Activated naive CD4-positive, alpha-beta T cell treated with anti-CD3 and anti-CD28 coated beads, Interleukin-2, amount 50 U/mL, for 72 hours (primary cell): ENCODE measurements at places on chromosomes 11 and 22. TPM values are rescaled to one million over a fixed set of nuclear protein-coding genes. Genes with fewer than 3 reads are reported as not detected.

Gene CTTN
- 45.1 TPM for total RNA-seq

DNA sequence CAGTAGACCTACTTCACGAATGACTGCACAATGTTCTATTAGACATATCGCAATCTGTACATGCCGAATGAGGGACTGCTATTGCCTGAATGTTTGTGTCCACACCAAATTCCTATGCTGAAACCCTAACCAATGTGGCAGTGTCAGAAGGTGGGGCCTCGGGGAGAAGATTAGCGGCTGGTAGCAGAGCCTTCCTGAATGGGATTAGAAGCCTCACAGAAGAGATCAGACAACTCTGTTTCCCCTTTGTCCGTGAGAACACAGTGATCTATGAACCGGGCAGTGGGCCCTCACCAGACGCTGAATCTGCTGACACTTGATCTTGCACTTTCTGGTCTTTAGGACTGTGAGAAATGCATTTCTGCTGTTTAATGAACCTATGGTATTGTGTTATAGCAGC lies 33.1 kb downstream of the LRFN4 start:
- no peak for DNase-seq

DNA sequence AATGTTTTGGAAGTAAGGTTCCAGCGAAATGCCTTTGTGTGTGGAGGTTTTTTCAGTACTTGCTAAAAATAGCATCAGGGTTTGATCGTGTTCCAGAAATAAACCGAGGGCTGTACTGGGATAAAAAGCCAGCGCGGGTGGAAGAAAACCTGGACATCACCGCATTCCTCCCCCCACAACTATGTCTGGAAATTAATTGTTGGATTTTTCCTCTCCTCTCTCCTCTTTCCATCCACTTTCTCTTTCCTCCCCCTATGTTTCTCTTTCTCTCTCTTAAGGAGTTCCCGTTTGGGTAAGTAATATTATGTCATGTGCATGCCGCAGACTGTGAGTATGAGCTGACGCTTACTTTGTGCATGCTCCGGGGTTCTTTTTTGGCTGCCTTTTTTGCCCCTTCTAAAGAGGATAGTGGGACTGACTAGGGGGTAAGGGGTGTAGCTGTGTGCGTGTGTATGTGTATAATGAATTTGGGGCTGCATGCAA lies 104.2 kb upstream of the HSD17B12 start:
- no peak for DNase-seq

Gene ZNF214
- not detected for total RNA-seq

Gene RIC3
- 19.7 TPM for total RNA-seq

GRCh38 chr11:66820901-66821300 lies 22.3 kb upstream of the RCE1 start:
- no peak for DNase-seq

- DNase-seq = no peak
These were observed 16.7 kb downstream of the STARD10 start for GRCh38 chr11:72776844-72777754.

GRCh38 chr11:74015919-74016684 lies 7.2 kb upstream of the UCP3 start:
- DNase-seq = no peak

Gene CCDC73
- 0.10 TPM for total RNA-seq

DNA sequence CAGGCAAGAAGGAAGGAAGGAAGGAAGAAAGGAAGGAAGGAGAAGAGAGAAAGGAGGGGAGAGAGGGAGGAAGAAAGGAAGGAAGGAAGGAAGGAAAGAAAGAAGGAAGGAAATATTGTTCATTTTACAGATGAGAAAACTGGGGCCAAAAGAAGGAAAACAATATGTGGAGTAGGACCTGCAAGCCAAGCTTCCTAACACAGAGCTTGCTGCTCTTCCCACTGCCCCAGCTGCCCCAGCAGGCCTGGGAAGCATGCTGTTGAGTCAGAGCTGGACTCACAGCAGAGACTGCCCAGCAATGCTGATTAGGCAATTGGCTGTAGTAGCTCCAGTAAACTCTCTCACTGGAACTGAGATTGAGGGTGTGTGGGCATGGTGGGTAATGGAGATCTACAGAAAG lies 42.6 kb upstream of the SMCO4 start:
- no peak for DNase-seq

DNA sequence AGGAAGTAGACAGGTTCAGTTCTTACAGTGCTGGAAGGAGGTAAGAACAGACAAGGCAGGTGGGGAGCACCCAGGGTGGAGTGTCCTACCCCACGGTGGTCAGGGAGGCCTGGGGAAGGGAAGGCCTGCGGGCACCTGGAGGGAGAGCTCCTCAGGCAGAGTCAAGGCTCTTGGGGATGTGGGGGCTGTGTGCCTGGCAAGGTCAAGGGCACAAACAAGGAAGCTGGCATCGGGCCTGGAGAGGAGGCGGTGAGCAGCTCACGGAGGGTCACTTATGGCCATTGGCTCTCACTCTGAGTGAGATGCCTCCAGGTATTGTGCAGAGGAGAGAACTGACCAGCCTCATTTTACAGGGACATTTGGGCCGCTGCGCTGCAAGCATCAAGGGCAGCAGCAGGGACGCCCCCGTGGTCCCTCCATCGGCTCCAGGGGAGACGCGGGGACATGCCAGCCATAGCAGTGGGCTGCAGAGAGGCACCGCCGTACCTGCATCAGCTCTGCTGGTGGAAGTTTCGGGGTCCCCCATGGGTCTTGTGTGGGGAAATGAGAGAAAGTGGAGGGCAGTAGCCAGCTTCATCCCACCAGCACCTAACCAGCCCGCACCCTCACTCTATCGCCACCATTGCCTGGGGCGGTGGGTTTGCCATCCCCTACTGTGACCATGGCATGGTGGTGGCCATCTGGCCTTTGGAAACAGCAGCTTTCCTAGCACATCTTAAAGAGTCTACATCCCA lies 37.5 kb upstream of the RTL6 start:
- DNase-seq = no peak

Gene MS4A4A
- not detected for total RNA-seq

Gene OPCML
- total RNA-seq = not detected

Gene OR4C13
- total RNA-seq = not detected

- no peak for DNase-seq
These were observed at the start of gene MMP7 for GRCh38 chr11:102530558-102530957. Gene MMP7 (minus strand): TSS chr11:102530747. CDS start chr11:102530700, 47 bp downstream.

DNA sequence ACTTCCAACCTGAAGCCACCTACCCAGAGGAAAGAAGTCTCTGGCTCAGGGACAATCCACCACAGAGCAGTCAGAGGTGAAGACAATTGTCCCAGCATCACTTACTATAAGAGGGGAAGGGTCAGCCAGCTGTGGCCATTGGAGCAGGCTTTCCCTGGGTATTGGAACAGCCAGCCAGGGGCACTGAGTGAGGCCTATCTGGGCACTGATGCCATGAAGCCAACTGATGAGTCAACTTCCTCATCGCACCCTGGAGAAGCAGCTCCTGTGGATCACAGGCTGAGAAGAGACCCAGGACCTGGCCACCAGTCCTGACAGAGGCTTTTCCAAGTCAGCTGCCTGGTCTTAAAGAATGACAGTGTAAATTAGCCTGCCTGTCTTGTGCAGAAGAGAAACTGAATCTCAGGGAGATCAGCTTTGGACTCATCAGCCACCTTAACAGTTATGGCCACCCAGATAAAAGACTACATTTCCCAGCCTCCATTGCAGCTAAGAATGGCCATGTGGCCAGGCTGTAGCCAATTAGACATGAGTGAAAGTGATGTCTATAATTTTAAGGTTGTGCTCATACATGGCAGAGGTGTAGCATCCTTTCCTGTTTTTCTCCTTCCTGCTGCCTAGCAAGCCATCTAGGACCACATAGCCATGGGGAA lies 19.0 kb downstream of the CHST1 start:
- no peak for DNase-seq

DNA sequence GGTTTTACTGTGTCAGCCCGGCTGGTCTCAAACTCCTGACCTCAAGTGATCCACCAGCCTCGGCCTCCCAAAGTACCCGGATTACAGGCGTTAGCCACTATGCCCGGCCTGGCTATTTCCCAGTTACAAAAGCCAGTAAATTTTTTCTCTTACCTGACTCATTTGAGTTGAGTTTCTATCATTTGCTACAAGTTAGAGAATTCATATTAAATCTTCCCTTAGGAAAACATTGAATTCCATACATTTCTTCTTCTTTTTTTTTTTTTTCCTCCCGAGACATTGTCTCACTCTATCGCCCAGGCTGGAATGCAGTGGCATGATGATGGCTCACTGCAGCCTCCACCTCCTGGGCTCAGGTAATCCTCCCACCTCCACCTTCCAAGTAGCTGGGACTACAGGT lies 26.0 kb downstream of the CHEK2 start:
- DNase-seq = no peak

Gene LRRC74B
- not detected for total RNA-seq

GRCh38 chr11:104812103-104812788 lies 86.0 kb downstream of the CASP12 start:
- no peak for DNase-seq

- no peak for DNase-seq
These were observed 1228.6 kb downstream of the LRRC4C start for GRCh38 chr11:40230821-40231220.

Gene VSIG10L2
- total RNA-seq = not detected

- DNase-seq = no peak
These were observed 86.0 kb downstream of the RPS6KA4 start for GRCh38 chr11:64444838-64445441.

Gene TREH
- not detected for total RNA-seq

DNA sequence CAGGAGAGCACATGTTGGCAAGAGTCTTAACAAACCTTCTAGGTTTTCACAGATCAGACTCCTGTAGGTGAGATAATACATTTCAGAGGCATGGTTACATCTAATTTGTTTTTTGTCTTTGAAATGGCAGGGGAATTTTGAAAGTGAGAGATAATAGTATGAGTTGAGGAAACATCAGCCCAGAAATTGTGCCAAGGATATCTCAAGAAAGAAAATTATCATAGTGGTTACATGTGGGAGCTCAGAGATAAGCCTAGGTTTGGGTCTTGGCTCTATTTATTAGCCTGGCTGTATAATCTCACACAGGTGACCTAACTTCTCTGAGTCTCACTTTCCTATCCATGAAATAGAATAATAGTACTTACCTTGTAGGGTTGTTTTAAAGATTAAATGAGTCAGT lies 443 bp downstream of the BTBD18 start:
- DNase-seq = no peak

Gene PAMR1
- not detected for total RNA-seq

GRCh38 chr22:50569041-50569459 lies 6.3 kb upstream of the SYCE3 start:
- DNase-seq = no peak

GRCh38 chr22:36587289-36588154 lies 58.6 kb upstream of the EIF3D start:
- no peak for DNase-seq

GRCh38 chr11:69825037-69825834 lies 6.0 kb upstream of the FGF3 start:
- no peak for DNase-seq

Gene CCDC87
- 0.19 TPM for total RNA-seq

DNA sequence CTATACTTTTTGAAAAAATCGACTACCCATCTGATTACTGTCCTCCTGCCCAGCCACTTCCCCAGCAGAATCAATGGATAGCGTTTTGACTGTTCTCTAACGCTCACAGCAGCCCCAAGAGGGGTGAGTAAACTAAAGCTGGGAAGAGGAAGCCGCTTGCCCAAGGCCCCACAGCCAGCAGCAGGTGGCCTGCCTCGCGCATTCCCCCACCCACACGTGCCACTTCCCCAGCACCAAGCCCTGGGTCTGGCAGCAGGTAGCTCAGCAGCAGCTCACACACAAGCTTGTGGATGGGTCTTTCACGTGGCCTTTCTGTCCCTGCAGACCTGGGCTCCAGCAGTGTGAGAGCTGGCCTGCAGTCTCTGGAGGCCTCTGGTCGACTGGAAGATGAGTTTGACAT lies 34.3 kb downstream of the TOM1 start:
- no peak for DNase-seq

Gene BTG4
- 0.23 TPM for total RNA-seq

Gene FLRT1
- total RNA-seq = not detected

DNA sequence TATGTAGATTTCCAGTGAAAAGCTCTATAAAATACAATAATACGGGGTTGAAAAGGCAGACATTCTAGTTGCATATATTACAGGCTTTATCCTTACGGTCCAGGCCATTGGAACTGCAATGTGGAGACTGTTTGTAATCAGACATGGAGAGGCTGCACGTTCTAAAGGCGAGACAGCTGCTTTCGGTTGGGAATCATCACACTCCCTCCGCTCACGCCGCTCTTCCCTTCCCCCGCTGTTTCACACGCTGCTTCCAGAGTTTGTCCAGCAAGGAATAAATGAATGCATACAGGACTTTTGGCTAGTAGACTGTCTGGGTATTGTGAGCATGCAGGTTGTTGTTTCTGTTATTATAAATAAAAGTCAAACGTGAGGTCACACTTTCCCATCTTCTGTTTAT lies 13.5 kb upstream of the EFCAB6 start:
- DNase-seq = no peak

Gene MSANTD4
- total RNA-seq = 16.3 TPM

Gene ATG16L2
- total RNA-seq = 64.2 TPM

- DNase-seq = no peak
These were observed 31.6 kb upstream of the CBX7 start for GRCh38 chr22:39183991-39184585.

DNA sequence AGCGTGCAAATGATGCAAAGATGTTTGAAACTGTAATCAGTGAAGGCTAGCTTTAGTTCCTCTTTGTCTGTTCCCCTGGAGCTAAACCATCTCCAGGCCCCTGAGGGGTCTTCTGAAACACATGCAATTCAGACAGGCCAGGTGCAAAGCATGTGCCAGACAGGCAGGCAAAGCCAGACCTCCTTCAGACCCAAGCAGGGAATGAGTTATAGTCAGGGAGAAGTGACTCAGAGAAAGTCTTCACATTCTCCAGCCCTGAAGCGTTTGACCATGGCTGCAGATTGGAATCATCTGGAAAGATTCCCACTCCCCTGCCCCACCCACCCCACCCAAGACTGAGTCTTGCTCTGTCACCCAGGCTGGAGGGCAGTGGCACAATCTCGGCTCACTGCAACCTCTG lies 187.0 kb upstream of the ISX start:
- no peak for DNase-seq

GRCh38 chr11:43947003-43947500 lies 4.6 kb downstream of the C11orf96 start:
- DNase-seq = no peak

- no peak for DNase-seq
These were observed 724.9 kb upstream of the TENM4 start for GRCh38 chr11:80165744-80166143.

Gene ZC3H7B
- 48.7 TPM for total RNA-seq
